ENCODE measurements at places on chromosomes 16 and 17.

DNA sequence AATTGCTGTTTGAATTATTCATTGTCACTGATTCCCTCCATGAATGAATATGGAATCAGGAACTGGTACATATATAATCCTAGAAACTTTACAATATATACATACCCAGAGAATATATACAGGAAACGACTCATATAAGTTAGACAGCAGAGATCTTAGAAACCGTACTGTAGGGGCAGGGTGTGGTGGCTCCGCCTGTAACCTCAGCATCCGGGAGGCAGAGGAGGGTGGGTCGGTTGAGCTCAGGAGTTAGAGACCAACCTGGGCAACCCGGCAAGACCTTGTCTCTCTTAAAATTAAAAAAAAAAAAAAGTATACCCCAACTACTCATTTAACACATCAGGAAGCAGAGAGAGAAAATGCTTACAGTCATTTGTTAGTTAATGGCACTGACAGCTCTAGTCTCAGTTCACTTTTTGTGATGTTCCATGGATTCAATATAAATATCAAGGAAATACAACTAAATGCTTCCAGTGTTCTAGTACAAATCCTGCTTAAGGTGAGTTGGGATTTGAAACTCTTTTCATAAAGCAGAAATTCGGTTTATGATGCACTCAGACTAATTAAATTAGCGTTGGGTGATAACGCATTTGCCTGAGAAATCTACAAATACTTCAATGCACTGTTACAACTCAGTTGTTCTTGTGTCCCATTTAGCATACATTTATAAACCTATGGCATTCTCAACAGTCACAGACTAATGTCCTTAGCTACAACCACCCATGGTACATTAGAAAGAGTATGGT is 5.6 kb downstream of the GLG1 start:
- peak; percentile 35 for DNase-seq

GRCh38 chr16:50523710-50524109 is 24.5 kb upstream of the NKD1 start:
- no peak for DNase-seq

- no peak for DNase-seq
Observed at GRCh38 chr17:34173241-34173640, 81.8 kb upstream of the CCL2 start.

GRCh38 chr17:62653002-62653825 is 25.7 kb downstream of the MRC2 start:
- DNase-seq, result peak; percentile 90

GRCh38 chr17:32311028-32311536 is 30.9 kb downstream of the C17orf75 start:
- DNase-seq, result no peak

- DNase-seq, result no peak
Observed at GRCh38 chr17:64032081-64032480, 11.6 kb upstream of the ICAM2 start.

- no peak for DNase-seq
Observed at GRCh38 chr17:38707678-38708351, 2.7 kb downstream of the MLLT6 start.

DNA sequence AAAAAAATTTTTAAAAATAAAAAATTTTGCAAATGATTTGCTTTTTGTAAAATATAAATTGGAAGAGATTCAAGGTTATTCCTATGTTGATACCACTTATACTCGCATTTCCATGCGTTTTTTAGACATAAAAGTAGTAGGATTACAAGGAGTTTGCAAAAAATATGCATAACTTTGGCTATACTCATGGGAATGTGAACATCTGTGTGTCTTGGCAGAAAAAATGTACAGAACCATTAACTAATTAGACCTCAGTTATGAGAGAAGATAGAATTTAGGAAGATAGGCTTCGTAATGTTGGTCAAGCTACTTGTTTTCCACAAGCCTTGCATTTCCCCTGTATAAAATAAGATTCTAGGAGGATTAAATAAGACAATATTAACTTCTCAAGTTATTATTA is 61.1 kb upstream of the VPS4A start:
- DNase-seq, result no peak

- no peak for DNase-seq
Observed at GRCh38 chr16:87309620-87310525, 7.3 kb downstream of the C16orf95 start.

DNA sequence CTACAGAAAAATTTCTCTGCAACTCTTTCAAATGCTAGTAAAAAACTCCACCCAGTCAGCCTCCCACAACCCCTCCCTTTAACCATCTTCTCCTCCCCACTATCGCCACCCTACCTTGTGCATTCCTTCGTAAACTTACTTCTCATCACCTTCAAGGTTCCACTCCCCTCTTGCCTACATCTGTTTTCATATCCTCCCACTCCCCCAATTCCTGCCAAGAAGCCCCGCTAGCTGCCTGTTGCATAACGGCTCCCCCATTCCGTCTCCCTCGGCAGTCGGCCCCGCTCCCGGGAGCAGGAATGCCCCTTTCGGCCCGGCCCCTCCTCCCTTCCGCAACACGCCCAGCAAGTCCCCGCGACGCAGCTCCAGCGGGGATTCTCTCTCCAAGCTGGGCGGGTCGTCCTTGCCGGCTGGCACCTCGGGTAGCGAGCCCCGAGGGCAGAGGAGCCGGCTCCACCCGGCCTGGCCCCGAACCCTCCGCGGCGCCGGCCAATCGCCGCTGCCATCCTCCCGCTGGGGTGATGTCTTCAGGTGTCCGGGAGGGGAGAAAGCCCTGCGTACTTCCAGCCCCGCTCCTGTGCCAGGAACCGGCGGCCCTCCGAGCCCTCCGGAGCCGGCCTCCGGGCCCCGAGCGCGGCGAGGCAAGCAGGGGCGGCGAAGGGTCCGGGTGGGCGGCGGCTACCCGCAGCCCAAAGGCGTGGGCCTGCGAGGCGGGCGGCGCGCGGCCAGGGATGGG is 1.5 kb downstream of the PHLPP2 start:
- peak; percentile 37 for DNase-seq

GRCh38 chr16:69393898-69394849 is 8.4 kb upstream of the TERF2 start:
- no peak for DNase-seq

GRCh38 chr17:68812876-68813584 is 142.2 kb downstream of the ABCA8 start:
- DNase-seq, result no peak

- DNase-seq, result no peak
Observed at GRCh38 chr17:40541873-40542557, 23.3 kb downstream of the CCR7 start.

DNA sequence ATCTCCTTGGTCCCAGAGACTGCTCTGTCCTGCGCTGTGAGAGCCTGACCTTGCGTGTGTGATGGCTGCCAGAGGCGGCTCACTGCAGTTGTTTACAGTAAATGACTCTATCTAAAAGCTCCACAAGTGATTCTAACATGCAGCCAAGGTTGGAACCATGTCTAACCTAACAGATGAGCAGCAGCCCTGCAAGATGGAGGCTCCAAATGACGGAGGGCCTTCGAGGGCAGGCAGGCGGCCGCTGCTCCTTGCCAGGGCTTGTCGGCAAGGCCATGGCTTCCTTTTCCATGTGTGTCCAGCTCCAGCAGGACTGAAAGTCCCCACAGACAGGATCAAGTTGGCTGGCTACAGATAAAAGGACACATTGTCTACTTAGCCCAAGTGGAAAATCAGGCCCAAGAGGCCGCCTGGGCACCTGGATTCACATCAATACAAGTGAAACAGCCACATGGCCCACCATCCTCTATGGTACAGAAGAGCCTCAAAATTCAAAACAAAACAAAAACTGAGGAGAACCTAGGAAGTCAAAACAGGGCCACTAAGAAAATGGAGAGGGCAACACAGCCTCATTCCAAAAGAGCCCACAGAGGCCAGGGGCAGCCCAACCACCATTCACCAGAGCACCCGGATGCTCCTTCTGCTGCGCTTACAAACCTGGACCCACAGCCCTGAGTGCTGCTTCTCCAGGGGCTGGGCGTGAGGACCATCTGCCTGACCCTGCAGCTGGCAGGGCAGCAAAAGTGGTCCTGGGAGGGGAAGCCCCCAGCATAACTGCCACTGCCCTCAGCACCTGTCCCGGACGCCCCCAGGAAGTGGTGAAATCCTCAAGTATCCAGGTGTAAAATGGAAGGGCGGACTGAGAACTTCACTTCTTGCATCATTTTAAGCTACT is 65.0 kb downstream of the AMFR start:
- DNase-seq, result no peak

- DNase-seq, result no peak
Observed at GRCh38 chr17:57405491-57406072, 149.3 kb downstream of the MSI2 start.

GRCh38 chr17:69069226-69069750 is 8.6 kb upstream of the ABCA9 start:
- no peak for DNase-seq

GRCh38 chr17:67467500-67468455 is 90.7 kb downstream of the PITPNC1 start:
- DNase-seq, result no peak

DNA sequence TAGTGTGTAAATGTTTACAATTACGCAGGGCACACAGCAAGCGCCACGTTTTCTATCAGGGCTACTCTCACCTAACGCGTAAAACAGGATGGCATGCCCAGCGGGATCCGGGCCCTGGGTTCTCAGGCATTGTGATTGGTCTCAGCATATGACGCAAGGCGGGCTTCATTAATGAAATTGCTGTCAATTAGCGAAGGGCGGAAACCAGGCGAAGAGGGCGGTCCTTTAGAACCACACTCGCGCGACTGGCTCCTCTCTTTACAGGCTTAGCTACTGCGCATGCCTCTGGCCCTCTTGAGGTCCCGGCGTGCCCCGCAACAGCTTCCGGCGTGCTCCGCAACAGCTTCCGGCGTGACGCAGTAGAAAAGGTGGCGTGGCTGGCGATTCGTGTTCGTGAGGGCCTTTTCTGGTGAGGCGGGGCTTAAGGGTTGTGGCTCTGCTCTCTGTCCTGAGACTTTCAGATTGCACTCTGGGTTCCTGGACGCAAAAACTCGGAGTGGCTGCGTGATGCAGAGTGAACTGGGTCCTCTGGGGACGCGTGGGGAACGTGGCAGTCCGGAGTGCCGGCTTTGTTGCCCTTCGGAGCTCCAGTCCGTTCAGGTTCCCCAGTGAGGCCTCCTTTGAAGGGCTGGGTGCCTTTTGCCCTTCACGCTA is 9.2 kb downstream of the OR2C1 start:
- peak; percentile 60 for DNase-seq

- no peak for DNase-seq
Observed at GRCh38 chr16:47590472-47590871, 129.3 kb downstream of the PHKB start.

GRCh38 chr17:17153709-17154108 is 52.4 kb downstream of the PLD6 start:
- no peak for DNase-seq

- DNase-seq, result no peak
Observed at GRCh38 chr16:82185012-82185411, 15.0 kb upstream of the MPHOSPH6 start.

DNA sequence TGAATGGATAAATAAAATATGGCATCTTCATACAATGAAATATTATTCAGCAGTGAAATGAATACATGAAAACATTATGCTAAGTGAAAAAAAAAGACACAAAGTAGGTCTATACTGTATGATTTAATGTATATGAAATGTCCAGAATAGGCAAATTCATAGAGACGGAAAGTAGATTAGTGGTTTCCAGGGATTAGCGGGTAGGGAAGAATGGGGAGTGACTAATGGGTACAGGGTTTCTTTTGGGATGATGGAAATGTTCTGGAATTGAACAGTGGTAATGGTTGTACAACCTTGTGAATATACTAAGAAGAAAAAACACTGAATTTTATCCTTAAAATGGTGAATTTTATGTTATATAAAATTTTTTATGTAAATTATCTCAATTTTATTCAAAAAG is 8.5 kb upstream of the MYCBPAP start:
- no peak for DNase-seq

DNA sequence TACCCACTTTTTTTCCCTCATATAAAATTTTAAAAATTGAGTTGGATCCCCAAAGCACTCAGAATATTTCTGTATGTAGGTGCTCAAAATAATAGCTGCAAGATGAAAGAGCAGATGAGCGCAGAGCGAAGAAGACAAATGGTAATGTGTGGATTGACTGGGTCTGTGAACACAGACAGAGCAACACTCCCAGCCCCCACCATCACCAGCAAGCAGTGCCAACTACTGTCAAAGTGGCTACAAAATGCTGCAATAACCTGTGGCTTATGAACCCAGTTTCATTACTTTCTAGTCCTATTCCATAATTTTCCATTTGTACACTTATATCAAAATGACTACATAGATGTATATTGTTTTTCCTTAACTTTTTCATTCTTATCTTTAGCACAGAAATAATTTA is 137.2 kb downstream of the MYO1D start:
- no peak for DNase-seq

DNA sequence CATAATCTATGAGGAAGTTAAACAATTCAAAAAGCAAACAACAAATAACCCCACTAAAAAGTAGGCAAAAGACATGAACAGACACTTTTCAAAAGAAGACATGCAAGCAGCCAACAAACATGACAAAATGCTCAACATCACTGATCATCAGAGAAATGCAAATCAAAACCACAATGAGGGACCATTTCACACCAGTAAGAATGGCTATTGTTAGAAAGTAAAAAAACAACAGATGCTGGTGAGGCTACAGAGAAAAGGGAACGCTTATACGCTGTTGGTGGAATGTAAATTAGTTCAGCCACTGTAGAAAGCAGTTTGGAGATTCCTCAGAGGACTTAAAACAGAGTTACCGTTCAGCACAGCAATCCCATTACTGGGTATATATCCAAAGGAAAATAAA is 24.4 kb downstream of the TNFRSF13B start:
- DNase-seq, result no peak

DNA sequence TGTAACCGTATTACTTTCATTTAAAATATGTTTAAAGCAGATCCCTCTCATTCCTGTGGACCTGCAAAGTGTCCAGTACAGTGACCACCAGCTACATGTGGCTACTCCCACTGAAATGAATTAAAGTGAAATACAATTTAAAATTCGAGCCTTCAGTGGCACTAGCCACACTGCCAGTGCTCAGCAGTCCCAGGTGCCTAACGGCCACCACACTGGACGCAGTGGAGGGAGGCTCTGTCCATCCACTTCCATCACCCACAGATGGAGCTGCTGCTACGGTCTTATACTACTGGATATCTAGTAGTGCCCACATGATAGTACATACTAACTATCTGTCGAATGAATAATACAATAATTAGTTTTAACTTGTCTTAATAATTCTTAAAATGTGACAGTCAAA is 2.3 kb upstream of the CBX2 start:
- DNase-seq, result no peak

Data from activated CD8-positive, alpha-beta memory T cell treated with anti-CD3 and anti-CD28 coated beads for 48 hours (primary cell).